ENCODE measurements at places on chromosomes 11 and 22.

- no peak for DNase-seq
These were observed 83.3 kb upstream of the PICALM start for GRCh38 chr11:86152006-86152862.

DNA sequence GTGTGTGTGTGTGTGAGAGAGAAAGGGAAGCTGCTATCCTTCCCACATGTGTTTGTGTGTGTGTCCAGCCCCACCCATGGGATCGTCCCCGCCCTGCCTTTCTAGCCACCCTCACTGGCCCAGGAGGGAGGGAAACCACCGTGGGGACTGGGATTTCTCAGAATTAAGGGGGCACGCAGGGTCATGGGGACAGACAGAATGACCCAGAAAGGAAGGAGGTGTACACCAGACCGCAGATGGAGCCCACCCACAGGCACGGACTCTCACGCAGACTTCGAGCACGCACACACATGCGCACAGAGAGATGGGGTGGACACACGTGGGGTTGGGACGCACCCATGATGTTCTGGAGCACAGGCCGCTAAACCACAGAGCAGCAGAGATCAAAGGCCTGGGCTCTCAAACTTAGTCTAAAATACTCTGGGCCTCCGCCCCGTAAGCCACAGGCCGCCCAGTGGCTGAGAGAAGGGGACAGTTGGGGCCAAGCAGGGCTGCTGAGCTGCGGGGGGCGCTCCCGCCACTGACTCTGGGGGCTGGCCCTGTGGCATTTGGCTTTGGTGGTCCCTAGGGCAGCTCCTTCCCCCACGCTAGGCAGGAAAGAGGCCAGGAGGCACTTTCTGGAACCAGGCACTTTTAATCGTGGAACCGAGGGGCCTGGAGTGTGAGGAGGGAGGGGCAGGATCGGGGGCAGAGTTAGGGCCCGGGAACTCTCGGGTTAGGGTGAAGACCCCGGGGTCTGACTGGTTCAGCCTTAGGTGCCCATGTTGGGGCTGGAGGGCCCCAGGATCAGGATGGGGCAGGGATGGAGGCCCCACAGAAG, 1.5 kb downstream of the IFITM5 start:
- DNase-seq = no peak

DNA sequence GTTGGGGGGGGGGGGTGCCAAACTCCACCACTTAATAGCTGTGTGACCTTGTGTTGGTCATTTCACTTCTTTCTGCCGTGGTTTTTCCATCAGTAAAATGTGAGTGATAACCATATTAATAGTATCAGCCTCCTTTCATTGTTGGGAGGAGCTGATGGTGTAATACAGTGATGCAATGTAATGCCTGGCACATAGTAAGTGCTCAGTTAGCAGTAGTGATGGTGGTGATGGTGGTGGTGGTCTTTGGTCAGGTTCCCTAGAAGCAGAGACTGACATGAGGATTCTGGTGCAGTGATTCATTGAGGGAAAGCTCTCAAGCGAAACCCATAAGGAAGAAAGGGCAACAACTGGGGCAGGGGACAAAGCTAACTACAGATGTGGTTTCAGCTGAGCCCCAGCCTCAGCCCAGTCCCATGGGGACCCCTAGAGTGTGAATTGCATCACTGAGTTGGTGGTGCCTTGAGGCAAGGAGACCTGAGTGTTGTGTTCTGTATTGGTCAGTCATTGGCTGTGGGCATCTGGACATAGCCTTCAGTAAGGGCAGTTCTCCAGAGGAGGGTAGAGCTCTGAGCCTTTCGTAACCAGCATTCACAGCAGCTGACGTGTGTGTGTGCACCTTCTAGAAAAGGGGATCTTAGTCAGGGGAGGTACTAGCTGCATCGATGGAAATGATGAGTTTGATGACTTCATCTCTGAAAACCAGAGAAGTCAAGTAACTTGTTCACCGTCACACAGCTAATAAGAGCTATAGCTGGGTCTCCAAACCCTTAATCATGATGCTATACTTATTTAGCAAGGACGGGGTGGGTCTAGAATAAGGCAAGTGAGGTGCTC, 93.6 kb upstream of the CRYBB3 start:
- DNase-seq = no peak

DNA sequence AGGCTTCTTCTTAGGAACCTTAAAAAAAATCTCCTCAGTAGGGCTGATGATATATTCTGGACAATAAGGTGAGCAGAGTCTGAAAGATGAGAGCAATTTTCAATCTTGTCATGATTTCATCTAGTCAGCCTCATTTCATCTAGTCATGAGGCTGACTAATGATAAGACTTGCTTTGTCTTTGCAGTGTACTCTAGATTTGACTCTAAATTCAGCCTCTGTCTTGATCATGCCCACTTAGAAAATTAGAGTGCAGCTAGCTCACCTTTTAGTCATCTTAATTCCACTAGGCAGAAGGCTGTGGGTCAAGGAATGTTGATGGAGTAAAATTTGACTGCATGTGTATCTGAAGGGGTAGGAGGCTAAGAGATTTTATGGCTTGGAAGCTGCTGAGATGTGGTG, 5.5 kb downstream of the EHF start:
- DNase-seq = peak; percentile 33

- no peak for DNase-seq
These were observed 108.4 kb downstream of the MED15 start for GRCh38 chr22:20615533-20616450.

DNA sequence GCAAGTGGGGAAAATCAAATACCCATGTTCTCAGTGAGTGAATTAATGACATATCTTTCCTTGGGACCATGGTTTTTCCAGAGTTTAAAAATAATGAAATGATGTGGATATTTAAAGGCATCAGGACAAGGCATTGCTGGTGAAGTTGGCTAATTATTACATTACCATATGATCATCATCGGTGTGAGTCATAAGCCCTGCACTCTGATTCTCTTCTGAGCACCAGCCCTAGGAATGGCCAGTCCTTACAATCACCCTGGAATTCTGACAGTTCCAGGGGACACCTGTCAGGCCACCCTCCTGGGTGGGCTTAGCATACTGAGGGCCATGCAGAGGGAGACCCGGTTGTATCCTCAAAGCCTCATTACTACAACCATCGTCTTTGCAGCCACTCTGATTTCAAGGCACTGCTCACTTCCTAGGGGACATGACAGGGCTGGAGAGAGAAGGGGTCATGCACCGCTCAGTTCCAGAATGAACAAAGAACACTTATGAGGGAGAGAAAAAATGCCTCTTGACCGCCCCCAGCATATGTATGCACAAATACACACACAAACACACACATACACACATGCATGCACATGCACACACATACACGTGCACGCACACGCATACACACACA, 365.0 kb downstream of the MIAT start:
- DNase-seq = no peak

GRCh38 chr22:29257751-29258181, 10.0 kb downstream of the RHBDD3 start:
- DNase-seq = no peak

GRCh38 chr11:102482433-102482832, 29.9 kb upstream of the TMEM123 start:
- DNase-seq = no peak

DNA sequence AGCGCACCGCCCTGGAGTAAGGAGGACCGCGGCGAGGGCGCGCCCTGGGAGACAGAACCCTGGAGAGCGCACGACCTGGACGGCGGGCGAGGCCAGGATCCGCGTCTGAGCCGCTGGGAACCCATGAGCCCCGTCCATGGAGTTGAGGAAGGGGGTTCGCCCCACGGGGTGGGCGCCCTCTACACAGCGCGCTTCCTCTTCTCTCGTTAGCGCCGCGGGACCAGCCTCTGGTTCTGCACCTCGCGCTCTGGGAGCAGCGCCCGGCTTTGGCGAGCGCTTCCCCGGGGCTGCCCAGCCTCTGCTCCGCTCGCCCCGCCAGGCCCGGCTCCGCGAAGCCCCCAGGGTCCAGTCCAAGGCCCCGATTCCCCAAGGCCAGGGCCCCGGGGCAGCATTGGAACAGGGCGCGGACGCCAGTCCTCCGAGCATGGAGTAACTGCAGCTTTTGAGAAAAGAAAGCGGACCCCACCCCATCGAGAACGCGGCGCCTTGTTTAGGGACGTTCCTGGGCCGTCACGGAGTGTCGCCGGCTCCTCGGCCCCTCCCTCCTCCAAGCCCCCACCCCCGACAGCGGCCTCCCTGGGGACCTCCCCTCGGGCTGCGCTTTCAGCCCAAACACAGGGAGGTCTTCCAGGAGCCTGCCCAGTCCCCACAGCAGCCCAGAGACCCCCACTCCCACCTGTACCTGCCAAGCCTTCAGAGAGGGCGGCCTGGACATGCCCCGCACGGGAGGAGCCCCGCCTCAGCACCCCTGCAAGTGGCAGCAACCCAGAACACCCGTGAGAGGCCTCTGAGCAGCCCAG, 56.2 kb downstream of the BRD1 start:
- DNase-seq = no peak

DNA sequence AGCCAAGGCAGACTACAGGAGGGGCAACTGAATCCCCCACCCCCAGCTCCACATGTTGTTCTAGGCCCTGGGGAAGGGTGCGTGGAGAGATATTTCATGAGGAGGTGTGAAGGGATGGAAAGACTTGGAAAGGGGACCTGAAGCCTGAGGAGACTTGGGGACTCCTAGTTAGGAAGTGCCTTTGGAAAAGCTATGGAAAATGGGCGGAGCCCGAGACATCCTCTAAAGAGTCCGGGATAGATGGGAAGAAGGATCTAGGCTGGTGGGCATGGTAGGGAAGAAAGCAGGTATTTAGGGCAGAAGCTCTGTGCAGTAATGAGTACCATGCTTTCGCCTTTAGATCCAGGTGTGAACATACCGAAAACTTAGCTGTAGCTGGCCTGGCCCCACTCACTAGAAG, 15.0 kb upstream of the CYP2R1 start:
- no peak for DNase-seq

DNA sequence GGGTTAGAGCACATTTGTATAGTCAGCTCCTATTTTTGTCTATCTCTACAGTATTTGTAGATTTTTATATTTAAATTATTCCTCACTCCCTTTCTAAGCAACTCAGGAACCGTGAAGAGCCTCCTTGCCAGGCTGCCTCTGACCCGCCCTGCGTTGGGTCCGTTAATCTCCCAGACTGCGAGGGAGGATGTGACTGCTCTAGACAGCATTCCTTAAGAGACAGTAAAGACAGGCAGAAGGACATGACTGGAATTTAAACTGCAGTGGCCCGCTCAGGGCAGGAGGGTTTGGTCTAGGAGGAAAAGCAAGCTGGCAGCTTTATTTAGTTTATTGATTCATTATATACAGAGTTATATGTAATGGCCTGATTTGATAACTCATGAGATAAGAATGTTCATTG, 413.7 kb downstream of the TMEM135 start:
- no peak for DNase-seq

DNA sequence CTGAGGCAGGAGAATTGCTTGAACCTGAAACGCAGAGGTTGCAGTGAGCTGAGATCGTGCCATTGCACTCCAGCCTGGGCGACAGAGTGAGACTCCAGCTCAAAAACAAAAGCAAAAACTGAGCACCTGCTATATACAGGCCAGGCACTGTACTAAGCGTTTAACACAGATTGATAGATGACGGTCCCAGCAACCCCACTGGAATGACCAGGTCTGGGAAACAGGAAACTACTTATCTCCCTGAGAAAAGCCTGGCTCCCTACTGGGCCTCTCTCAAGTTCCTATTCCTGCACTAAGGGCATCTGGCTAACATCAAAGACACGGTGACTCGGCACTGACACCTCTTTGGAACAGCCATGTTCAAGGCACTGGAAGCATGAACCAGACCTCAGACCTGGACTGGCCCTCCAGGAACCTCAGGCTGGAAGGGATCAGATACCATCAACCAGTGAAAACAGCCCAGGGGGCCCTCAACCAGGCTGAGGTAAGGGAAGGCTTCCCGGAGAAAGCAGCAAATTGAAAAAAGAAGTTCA, 16.6 kb downstream of the ARAP1 start:
- DNase-seq = peak; percentile 45

DNA sequence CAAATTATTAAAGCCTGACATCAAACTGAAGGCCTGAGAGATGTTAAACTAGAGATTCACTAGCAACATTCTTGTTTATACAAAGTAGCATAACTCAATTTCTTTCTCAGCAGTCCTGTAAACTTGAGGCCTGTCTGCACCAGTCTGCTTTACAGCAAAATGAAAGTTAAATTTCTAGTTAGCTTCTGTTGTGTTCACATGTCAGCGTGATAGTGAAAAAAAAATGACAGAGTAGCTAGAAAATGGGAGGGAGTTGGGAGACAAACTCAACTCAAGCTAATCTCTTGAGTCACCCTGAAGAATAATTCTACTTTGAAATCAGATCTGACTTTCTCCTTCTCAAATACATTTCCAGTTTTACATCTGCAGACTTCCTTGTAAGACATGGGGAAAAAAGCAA, 6.5 kb downstream of the RBFOX2 start:
- no peak for DNase-seq

DNA sequence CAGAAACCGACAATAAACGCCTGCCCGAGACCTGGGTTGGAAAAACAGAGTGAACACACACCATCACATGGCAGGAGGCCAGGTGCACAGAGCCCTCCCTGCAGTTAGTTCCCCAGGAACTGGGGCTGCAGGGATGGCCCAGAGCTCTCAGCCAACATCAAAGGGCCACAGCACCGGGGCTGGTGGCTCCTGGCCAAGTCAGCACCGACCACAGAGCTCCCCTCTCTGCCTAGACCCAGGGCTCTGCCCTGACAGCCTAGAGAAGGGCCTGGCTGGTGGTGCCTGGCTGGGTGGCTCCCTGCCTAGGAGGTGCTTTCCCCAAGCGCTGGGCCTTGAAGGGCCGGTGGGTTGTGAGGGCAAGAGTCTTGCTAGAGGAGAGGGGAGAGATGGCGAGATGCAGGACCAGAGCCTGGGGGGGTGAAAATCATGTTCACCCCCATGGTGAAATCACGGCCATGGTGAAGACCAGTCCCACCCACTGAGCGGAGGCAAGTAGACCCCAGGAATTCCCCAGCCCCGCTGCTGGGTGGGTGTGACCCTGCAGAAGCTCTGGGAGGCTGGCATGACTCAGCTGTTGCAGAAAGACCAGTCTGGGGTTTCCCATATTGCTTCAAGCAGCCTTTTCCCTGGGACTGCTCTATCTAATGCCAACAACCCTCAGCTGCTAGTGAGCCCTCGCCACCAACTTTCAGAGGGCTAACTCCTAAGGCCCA, 7.2 kb upstream of the BID start:
- peak; percentile 58 for DNase-seq

All from PC-9 (cell line).